ENCODE measurements at places on chromosomes 16 and 17. TPM values are rescaled to one million over a fixed set of nuclear protein-coding genes. Genes with fewer than 3 reads are reported as not detected.

The PYY gene
- total RNA-seq, result not detected

The PPY gene
- not detected for total RNA-seq

DNA sequence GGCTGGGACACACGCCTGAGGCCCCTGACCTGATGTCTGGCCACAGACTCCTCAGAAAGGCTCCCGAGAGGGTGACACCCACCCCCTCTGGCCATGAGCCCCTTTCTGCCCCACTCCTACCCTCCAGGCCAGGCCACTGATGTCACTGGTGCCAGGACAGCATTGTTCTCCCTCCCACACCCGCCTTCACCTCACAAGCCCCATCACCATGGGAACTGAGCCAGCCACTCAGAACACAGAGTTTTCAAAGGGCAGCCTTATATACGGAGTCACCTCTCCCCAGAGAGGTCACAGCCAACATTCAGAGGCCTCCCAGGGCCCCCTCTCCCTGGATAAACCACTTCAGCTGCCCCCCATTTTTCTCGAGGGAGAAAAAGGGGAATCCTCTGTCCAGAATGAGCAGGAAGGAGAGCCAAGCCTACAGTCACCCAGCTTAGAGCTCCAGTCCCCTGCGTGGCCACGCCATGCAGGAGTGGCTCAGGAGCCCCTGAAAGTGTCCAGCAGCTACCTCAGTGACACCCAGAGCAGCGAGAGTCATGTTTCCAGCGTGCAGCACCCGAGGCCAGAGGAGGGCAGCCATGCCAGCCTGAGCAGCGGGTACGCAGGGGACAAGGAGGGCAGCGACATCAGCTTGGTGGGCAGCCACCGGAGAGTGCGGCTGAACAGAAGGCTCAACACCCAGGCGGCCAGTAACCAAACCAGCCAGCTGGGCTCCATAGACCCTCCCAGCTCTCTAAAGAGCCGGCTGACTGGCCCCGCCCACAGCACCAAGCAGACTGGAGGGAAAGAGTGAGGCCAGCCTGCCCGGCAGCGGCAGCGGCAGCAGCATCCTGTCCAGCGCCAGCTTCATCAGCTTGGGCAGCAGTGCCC lies at the start of gene C16orf82:
TSS of gene C16orf82 (plus strand) at position 260 of the 870 bp plus-strand sequence.
- no peak for DNase-seq
- H3K27me3 ChIP-seq, result peaks cover 93% of the 10 kb centered on the region
- H3K27ac ChIP-seq, result no peak within 1 kb of the TSS
- peaks cover 4% of the 10 kb centered on the region for H3K36me3 ChIP-seq

GRCh38 chr17:81519284-81520020 lies 6.9 kb upstream of the ACTG1 start:
- peaks cover 3% of the 10 kb centered on the region for H3K27me3 ChIP-seq
- DNase-seq, result peak; percentile 96
- H3K36me3 ChIP-seq, result peaks cover 53% of the 10 kb centered on the region
- peak overlapping the region; percentile 71 for H3K27ac ChIP-seq

GRCh38 chr17:6160911-6161855 lies 91.0 kb downstream of the WSCD1 start:
- no peaks in the 10 kb centered on the region for H3K4me1 ChIP-seq
- DNase-seq, result no peak
- peaks cover 89% of the 10 kb centered on the region for H3K27me3 ChIP-seq
- H3K4me3 ChIP-seq, result no peak overlapping the region

The WSCD1 gene
- 0.45 TPM for total RNA-seq

- no peaks in the 10 kb centered on the region for H3K36me3 ChIP-seq
- peak; percentile 27 for DNase-seq
- H3K4me1 ChIP-seq, result no peaks in the 10 kb centered on the region
- H3K4me3 ChIP-seq, result no peak overlapping the region
- no peak overlapping the region for H3K27ac ChIP-seq
- peaks cover 96% of the 10 kb centered on the region for H3K27me3 ChIP-seq
Measured at GRCh38 chr17:51419476-51419875, 159.1 kb downstream of the UTP18 start.

DNA sequence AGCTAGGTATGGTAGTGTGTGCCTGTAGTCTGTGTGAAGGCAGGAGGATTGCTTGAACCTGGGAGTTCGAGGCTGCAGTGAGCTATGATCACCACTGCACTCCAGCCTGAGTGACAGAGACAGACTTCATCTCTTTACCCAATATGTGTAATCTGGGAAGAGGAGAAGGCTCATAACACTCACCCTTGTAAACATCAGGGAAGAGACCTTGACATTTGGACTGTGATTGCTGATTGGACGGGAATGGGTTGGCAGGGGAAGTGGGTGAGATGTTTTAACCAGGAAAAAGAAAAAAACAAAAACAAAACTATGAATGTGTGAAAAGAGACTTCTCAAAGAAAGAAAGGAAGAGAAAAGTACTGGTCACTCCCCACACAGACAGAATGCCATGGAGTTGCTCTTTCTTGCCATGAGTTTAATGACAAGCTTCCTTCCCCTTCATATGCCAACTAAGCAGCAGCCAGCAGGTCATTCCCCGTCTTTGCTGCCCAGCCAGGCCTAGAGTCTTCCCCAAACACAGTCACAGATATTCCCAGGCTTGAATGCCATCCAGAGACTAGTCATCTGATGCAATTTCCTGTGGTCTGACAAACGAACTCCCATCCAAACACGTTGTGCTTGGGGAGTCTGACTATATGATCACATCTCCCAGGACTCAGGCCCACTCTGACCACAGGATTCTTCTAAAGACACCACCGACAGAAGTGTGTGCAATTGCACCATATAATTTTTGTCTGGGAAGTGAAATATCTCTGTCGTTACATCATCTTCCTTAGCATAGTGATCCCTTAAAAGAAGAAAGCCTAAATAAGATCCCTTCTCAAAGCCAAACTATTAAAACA lies 3.6 kb upstream of the XAF1 start:
- no peaks in the 10 kb centered on the region for H3K27me3 ChIP-seq
- H3K4me1 ChIP-seq, result peaks cover 25% of the 10 kb centered on the region
- H3K4me3 ChIP-seq, result no peak overlapping the region
- peaks cover 15% of the 10 kb centered on the region for H3K36me3 ChIP-seq

The TMIGD1 gene
- total RNA-seq, result not detected

- no peak overlapping the region for H3K27ac ChIP-seq
- H3K27me3 ChIP-seq, result no peaks in the 10 kb centered on the region
- H3K4me1 ChIP-seq, result no peaks in the 10 kb centered on the region
Measured at GRCh38 chr16:28121527-28121926, 58.0 kb upstream of the GSG1L start.

The CCDC78 gene
- total RNA-seq, result 12.5 TPM

The DUS1L gene
- total RNA-seq, result 132 TPM

GRCh38 chr16:73743665-73744496 lies 552.7 kb upstream of the PSMD7 start:
- no peak for DNase-seq
- no peaks in the 10 kb centered on the region for H3K4me1 ChIP-seq
- H3K36me3 ChIP-seq, result no peaks in the 10 kb centered on the region
